ENCODE measurements at places on chromosomes 11 and 22.
A peak's percentile ranks its signal among the peaks of the same experiment; 100 is the strongest.

- DNase-seq, result no peak
These were observed 14.6 kb upstream of the NAP1L4 start for GRCh38 chr11:3006505-3007260.

GRCh38 chr22:46250783-46251125 is 661 bp upstream of the CDPF1 start:
- no peak for DNase-seq

- DNase-seq, result peak; percentile 80
These were observed 728 bp downstream of the FANCF start for GRCh38 chr11:22624742-22625447.

GRCh38 chr22:18994056-18994455 is 58.0 kb upstream of the PRODH start:
- DNase-seq, result no peak

DNA sequence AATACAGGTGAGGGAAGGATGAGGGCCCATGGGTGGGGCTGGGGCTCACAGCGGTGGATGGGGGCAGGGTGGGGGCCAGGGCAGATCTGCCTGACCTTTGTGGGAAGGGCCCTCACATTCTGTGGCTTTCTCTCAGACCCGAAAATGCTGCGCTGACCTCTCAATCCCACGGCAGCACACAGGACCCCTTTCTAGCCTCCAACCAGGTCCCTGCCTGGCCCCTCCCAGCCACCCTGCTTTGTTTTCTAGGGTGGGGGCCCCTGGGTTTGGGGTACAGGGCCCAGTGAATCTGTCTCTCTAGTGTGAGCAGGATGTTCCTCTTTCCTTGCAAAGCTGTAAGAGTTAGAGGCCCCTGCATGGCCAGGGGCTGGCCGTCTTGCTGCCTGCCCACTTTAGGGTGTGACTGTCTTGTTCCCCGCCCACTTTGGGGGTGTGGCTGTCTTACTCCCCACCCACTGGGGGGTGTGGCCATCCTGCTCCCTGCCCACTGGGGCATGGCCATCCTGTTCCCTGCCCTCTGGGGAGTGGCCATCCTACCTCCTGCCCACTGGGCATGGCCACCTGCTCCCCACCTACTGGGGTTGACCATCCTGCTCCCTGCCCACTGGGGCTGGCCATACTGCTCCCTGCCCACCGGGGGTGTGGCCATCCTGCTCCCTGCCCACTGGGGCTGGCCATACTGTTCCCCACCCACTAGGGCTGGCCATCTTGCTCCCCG is 11.5 kb downstream of the PARVG start:
- DNase-seq, result peak; percentile 53

DNA sequence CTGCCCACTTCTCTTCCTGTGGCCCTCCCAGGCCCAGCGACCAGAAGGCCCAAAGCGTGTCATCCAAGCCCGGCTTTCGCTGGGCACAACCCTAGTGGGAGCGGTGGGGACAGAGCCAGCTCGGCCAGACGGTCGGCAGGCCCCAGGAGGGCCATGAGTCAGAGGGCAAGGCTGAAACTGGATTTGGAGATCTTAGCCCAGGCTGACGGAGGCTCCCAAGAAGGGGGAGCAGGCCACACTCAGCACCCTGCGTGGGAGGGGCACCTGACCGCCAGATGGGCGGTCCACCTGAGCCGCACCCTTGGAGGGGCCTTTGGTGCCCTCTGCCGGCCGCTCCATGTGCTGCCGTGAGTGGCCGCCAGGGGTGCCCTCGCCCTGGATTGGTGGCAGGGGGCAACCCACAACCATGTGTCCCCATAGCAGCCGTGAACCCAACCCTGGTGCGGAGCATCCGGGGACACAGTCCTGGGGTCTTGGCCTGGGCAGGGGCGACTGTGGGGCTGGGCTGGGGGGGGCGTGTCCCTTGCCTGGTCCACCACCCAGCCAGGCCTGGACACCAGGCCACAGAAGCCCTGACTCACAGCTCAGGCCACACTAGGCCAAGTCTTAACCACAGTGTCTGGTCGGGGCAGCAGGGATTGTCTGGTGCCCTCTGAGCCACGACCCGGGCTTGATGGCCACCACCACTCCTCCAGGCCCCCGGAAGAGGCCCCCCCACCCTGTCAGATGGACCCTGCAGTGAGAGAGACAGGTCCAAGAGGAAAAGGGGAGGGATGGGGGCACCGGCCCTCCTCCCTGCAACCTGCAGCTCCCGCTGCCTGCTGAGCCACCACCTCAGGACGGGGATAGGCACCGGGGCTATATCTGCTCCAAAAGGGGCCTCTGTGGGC is 19.2 kb upstream of the TALDO1 start:
- DNase-seq, result peak; percentile 82
